Skeletal muscle cell (primary cell): ENCODE measurements at places on chromosomes 3 and 15.

DNA sequence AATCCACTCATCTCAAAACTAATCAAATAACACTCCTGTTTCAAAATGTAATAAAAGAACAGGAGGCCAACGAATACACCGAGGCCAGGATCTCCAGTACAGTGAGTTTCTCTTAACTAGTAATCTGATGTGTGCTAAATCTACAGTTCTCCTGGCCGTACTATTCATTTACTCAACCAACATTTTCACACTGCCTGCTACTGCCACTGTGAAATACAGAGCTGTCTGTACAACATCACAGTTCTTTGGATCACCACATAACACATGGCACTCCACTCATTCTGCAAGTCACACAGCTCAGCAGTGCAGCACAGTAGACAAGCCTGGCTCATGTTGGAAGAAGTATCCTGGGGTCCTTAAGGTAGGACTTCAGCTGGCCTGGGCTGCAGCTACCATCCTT is 21.9 kb downstream of the RIOX2 start:
- no peak for DNase-seq

GRCh38 chr3:119296727-119297122 is 2.5 kb downstream of the ARHGAP31 start:
- no peak for DNase-seq

GRCh38 chr3:50133283-50133615 is 21.9 kb upstream of the SEMA3F start:
- DNase-seq, result no peak

- DNase-seq, result no peak
These were observed 32.0 kb upstream of the ZNF445 start for GRCh38 chr3:44509393-44509921.

DNA sequence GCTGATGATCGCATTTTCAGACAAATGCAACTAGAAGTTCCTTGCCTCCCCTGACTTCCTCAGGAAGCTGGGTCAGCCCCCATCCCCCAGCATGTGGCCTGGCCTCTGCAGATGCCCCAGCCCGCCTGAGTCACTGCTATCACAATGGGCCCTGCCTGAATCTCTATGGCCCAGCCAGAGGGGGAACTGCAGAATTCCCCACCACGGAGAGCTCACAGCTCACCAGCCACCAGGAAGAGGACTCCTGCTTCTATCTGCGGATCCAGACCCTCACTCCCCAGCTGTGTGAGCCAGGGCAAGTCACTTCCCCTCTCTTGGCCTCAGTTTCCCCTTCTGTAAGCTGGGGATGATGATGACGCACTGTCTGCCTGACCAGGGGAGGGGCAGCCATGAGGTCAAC is 6.9 kb downstream of the PLXND1 start:
- DNase-seq, result no peak

GRCh38 chr15:23647421-23648370 is at the start of gene MAGEL2:
TSS of gene MAGEL2 (minus strand) at chr15:23647867. CDS start at chr15:23647742, 125 bp downstream.
- no peak for DNase-seq

- no peak for DNase-seq
These were observed 9.0 kb upstream of the CHRNB4 start for GRCh38 chr15:78650022-78650421.

DNA sequence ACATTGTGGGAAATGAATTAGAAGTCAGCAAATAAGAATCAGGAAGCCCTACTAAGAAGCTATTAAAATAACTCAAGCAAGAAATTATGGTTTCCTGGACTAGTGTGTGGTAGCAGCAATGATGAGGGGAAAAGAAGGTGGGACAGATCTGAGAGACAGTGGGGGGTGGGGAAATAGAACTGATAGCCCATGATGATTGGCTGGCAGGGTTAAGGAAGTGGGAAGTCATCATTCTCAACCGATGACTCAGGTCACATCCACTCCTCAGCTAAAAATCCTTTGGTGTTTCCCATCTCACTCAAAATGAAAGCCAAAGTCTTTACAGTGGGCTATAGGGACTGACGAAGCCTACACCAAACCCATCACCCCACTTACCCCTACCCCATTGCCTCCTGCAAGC is 153.9 kb upstream of the ARHGEF26 start:
- DNase-seq, result no peak

DNA sequence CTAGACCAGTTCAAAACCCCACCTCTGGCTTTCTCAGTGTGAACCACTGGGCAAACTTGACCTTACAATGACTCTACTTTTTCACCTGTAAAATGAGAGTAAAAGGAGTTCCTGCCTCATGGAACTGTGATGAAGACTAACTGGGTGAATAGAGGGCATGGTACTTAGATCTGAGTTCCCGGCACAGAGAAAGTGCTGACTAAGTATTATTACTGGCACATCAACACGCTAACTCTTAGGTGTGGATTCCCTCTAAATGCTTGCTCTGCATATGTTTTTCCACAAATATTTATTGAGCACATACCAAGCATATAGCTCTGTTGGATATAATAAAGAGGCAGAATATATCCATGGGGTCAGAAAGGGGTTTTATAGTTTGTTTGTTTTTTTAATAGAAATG is 437.8 kb downstream of the MAGI1 start:
- DNase-seq, result no peak

GRCh38 chr15:49145651-49146609 is 9.5 kb downstream of the COPS2 start:
- DNase-seq, result no peak

DNA sequence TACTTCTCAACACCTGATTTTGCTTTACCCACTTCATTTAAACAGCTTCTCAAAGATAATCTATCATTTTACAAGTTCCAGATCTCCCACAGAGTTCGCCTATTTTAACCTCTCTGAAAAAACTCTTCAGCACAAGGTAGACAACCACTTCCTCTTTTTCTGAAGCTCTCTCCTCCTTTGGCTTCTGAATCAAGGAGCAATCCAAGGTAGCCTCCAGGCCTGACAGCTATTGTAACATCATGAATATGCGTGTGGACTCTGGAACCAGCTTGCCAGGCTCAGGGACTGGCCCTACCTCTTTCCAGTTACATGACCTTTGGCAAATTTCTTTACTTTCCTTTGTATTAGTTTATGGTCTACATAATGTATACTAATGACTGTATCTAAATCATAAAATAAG is 405.9 kb upstream of the ZNF385D start:
- no peak for DNase-seq

DNA sequence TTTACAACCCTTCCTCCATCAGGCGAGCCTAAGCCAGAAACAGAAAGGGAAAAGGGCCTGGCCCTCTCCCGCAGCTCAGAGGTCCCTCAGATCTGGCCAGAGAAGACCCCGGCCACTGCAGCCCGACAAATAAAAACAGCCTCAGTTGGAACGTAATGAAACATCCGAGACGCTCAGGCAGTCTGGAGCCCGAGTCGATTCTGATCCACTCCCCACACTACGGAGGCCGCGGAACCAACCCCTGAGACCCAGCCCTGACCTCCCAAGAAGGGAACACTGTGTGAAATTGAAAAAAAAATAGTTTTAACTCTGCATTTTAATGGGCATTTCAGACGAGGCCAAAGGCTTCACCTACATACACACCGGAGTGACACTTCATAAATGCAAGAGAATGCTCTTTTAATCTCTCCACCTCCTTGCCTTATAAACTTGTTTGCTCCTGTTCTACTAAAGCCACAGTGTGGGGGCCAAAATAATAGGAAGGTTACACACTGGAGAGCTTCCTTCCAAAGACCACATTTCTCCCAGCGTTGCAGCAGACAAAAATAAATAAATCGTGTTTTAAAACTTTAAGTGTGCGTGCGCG is 3.7 kb downstream of the MEIS2 start:
- no peak for DNase-seq

GRCh38 chr15:67806536-67806935 is 18.8 kb upstream of the SKOR1 start:
- DNase-seq, result no peak

DNA sequence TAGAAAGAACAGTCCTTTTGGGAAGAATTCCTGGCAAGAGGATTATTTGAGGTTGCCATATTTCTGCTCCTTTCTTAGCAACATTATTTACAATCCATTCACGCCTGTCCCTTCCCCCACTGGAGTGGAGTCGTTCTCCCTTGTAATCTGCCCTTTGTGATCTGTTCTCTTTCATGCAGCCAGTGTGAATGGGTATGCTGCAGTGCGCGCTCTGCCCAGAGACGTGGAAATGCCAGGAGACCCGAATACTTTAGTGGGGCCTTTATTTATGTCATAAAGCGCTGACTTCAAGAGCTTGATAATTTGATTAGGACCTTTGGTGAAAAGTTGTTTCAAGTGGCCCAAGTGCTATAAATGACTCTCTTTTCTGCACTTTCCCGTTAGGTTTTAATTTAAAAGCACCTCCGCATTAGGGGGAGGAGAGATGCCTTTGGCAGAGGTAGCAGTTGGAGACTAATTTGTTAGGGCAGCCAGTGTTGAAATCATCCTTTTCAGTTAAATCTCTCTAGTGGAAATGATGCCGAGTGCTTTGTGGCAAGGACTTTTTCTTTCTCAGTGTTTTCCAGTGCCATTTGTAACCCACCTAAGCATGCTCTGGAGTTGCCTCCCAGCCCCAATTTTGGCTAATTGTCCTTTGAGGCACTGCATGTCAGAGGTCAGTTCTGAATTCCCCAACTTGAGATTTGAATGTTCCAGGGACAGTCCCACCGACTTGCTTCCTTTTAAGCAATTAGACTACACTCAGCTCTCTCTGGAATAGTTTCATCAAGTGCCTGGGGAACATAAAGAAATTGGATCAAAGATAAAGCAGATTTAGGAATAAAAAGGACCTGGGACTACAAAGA is 52.4 kb downstream of the PSMD6 start:
- no peak for DNase-seq

DNA sequence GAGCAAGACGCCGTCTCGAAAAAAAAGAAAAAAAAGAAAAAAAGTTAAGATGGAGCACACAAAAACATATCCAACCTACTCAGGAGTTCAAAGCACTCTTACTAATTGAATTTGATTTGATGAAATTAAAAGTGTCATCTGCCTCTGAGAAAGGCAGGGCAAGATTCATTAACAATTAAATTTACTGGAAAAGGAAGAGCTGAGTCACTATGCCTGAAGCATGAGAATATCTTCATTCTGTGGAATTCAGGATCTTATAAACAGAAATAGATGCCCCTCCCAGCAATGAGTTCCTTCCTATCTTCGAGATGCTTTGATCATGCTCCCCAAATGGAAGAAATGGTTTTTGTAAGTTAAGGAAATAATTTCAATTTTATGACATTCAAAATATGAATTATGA is 61.0 kb upstream of the ST3GAL6 start:
- DNase-seq, result no peak

DNA sequence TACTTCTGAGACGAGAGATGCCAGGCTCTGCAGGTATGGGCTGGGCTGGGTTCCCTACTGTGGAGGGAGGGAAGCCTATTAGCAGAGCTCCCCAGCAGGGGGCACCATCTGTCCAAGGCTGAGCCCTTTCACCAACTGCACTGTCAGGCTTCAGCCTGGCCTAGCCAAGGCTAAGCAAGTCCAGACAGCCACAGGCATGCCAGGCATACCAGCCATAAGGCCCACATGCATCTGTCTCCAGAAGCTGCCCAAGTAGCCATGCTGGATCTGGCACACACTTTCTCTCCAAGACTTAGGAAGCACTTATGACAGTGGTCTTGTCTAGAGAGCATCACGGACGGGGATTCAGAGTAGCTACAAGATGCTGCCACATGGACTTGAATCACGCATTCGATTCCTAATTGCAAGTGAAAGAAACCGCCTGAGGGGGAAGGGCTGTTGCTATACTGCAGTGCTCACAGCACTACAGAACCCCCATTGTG is 28.3 kb downstream of the RUVBL1 start:
- peak; percentile 48 for DNase-seq

- no peak for DNase-seq
These were observed 338.9 kb upstream of the CFAP20DC start for GRCh38 chr3:59388555-59389270.

DNA sequence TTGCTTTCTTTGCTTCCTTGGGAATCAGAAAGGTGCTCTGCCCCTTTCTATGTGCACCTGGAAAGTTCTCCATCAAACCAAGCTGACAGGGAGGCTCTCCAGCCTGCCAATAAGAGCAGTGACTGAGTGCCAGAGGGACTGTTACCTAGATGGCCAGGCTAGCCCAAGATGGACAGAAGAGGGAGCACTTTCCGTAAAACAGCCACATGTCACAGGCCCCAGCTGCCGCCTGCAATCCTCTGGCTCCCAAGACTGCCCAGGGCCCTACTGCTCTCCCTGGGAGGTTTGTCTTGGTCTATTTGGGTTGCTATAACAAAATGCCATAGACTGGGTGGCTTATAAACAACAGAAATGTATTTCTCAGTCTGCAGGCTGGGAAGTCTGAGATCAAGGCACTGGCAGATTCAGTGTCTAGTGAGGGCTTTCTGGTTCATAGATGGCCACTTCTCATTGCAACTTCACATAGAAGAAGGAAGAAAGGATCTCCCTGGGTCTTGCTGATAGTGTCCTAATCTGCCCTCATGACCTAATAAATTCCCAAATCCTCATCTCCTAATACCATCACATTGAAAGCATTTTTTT is 72.3 kb downstream of the TAMM41 start:
- DNase-seq, result no peak

DNA sequence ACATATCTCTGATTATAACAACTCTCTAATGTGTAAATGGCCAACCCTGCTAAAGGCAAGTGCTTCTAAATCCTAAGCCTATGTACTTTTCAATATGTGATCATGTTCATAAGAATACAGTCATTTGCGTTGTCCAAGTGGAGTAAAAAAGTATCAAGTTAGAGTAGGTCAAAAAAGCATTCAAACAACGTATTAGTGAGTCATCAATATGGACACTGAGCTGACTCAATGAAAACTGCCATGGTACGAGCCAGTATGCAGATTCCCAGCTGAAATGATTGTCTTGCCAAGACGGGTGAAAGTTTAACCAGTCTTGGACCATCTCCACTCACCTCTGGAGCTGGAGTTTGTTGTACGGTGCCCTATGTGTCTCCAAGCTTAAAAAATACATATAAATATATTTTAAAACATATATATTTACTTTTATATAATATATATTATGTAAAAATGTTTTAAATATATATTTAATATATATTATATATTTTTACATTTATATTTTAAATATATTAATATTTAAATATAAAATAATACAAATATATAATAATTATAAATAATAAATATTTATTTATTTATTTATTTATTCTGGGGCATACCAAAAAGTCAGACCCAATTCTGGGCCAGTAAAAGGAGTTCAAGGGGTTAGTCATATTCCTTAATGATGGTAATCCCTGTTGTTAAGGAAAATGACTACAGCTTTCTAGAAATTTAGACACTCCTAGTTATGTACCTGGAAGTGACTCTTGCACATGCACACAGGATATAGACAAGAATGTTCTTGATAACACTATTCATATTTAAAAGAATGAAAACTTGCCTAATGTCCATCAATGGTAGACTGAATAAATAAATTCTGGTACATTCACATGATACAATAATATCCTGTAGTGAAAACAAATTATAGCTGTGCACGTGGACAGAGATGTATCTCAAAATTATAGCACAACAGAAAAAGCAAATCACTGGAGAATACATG is 27.2 kb downstream of the PLSCR4 start:
- DNase-seq, result no peak

- DNase-seq, result no peak
These were observed 13.5 kb upstream of the TSC22D2 start for GRCh38 chr3:150394606-150395005.

DNA sequence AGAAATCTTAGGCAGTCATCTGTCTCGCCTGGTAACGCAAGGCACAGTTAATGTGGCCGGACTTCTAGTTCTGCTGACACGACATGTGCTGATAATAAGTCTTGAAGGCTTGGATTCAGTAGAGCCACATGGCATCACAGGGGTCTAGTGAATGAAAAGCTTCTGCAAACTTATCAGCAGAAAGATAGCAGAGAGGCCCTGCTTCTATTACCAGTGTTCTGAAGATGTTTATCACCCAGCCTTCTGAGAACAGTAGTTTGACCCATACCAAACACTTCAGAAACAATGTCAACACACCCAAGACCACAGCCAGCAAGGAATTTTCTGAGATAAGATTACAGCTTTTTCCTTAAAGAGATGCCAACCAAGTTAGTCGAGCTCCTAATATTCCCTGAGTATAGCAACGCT is 102.7 kb upstream of the UMPS start:
- no peak for DNase-seq
